ENCODE measurements at places on chromosomes 7 and 10. TPM values are rescaled to one million over a fixed set of nuclear protein-coding genes. Genes with fewer than 3 reads are reported as not detected.

NEUROD6 gene
- total RNA-seq = not detected

SSC4D gene
- 0.77 TPM for total RNA-seq

PVRIG gene
- total RNA-seq = 0.19 TPM

PRF1 gene
- not detected for total RNA-seq

VWDE gene
- total RNA-seq = 0.19 TPM

LRRC61 gene
- total RNA-seq = 0.85 TPM

WNT8B gene
- not detected for total RNA-seq

HOXA4 gene
- total RNA-seq = not detected

KDM7A gene
- 7.3 TPM for total RNA-seq

SEMA3D gene
- total RNA-seq = 7.0 TPM

Data from regular cardiac myocyte (primary cell).